ENCODE measurements at places on chromosomes 12 and 14.

DNA sequence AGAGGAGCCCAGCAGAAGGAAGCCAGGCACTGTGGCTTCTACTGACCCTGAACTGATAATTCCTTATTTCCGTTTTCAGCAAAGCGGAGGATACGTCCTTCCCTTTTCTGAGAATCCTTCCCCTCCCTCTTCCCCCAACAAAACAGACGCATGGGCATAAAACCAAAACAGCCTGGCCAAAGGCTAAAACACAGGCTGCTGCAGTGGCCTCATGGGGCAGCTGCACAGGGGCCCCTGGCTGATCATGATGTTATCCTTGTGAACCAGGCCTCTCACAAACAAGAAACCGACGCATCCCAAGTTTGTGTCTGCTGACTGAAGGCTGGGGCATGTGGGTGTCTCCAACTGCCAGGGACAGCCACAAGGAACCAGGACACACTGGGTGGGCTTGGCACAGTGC lies 23.4 kb upstream of the STON2 start:
- DNase-seq = no peak

- DNase-seq = no peak
Measured at GRCh38 chr12:52666471-52666870, 13.7 kb downstream of the KRT1 start.

DNA sequence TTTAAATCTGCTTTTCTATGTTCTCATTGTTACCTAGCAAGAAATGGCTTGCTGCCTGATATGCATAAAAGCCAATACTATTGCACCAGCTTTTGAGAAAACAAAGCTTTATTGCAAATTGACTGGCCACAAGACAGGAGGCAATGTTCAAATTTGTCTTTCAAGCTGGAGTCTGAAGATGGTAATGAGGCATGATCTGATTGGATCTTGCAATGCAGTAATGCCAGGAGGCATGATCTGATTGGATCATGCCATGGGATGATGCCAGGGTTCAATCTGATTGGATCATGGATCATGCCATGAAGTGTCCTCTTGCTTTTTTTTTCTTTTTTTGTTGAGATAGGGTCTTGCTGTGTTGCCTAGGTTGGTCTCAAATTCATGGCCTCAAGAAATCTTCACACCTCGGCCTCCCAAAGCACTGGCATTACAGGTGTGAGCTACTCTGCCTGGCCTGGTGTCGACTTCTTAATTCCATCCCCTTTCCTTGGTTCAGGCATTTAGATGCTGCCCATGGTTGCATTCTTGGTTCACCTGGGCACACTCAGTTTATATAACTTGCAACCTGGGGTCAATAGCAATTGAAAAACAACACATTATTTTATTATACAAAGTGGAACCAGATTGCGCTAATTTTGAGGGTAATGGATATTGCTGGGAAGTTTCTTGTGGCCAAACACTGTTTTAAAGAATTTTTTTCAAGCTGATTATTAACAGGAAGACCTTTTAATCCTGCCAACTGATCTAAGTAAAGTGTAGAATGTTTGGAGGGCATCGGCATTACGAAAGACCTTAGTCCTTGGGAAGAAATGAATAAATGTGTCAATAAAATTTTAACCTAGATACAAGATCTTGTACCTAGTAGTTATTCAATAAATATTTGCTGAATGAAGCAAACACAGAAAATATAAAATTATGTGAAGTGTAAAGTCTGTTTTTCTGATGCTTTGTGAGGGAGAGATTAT lies 38.8 kb downstream of the HSD17B6 start:
- no peak for DNase-seq

GRCh38 chr12:17278946-17279345 lies 673.0 kb upstream of the LMO3 start:
- no peak for DNase-seq

DNA sequence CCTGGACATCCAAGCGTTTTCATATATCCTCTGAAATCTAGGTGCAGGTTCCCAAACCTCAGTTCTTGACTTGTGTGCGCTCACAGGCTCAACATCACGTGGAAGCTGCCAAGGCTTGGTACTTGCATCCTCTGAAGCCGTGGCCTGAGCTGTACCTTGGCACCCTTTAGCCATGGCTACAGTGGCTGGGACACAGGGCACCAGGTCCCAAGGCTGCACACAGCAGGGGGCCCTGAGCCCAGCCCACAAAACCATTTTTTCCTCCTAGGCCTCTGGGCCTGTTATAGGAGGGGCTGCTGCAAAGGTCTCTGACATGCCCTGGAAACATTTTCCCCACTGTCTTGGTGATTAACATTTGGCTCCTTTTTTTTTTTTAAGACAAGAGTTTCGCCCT lies 11.6 kb upstream of the FAM177A1 start:
- no peak for DNase-seq

- no peak for DNase-seq
Measured at GRCh38 chr12:57090924-57091637, 2.2 kb downstream of the NAB2 start.

- peak; percentile 52 for DNase-seq
Measured at GRCh38 chr14:87712396-87713090, 280.4 kb downstream of the GALC start.

DNA sequence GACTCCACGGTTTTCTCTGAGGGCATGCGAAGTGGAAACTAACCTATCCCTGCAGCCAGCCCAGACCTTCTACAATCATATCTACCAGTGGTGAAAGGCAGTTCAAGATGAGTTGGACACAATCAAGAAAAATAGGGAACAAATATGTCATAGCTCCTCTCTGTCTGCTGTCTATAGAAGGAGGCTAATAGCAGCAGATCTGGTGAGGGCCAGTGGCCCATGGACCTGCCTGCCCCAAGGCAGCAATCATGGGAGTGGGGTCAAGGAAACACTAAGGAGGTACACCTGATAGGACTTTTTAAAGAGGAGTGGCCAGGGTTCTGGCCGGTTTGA lies 149.5 kb downstream of the PRKCH start:
- DNase-seq = no peak

GRCh38 chr14:24695265-24696241 lies 61.6 kb upstream of the GZMB start:
- DNase-seq = peak; percentile 37

DNA sequence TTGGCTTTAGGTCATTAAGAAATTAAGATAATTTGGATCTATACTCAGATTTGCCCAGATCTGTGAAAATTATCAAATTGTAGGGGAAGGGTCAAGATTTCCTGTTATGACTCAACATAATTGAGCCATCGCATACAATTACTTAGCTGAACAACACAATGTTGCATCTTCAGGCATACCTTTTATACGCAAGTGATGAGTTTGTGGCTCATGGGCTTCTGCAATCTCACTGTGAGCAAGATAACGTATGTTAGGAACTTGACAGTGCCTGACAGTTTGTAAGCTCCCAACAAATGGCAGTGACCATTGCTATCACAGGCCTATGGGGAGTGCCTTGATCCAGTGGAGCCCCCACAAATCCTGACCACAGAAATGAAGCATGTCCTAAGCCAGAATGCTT lies 199.7 kb downstream of the BCAT1 start:
- DNase-seq = no peak

GRCh38 chr12:98253207-98254037 lies 262.0 kb upstream of the TMPO start:
- DNase-seq = no peak

- DNase-seq = no peak
Measured at GRCh38 chr12:54967461-54967860, 17.1 kb downstream of the TESPA1 start.

GRCh38 chr12:19671695-19672094 lies 232.4 kb downstream of the AEBP2 start:
- DNase-seq = peak; percentile 49

DNA sequence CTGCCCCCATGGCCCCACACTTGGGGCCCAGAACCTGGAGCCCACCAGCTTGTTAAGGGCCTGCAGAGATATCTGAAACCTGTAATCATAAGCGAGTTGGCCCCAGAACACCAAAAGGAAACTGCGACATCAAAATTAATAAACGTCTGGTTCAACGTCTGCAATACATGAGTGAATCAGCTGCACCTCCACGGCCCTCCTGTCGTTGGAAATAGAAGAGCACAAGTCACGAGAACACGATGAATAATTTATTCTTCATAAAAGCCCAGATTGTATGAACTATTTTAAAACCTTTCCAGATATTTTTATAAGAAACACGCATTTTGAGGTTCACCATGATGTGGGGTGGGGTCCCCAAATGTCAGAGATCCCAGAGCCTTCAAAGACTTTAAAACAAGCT lies 9.7 kb upstream of the CMKLR1 start:
- DNase-seq = peak; percentile 59

GRCh38 chr14:100634026-100634425 lies 46.8 kb upstream of the BEGAIN start:
- no peak for DNase-seq

Data from eye (tissue), 1 donor.